Spleen (tissue), 13 donors: ENCODE measurements at places on chromosomes 4 and X. TPM values are rescaled to one million over a fixed set of nuclear protein-coding genes. Genes with fewer than 3 reads are reported as not detected.
A peak's percentile ranks its signal among the peaks of the same experiment; 100 is the strongest.

Gene SPANXN5
- total RNA-seq: not detected

Gene BEX5
- 2.6 TPM for total RNA-seq

Gene SNCA
- total RNA-seq: 6.5 TPM

Gene NBDY
- 33.4 TPM for total RNA-seq

Gene MAGEA12
- total RNA-seq: not detected

Gene LRIT3
- total RNA-seq: 0.94 TPM

Gene MTNR1A
- not detected for total RNA-seq

Gene TEX11
- 1.9 TPM for total RNA-seq

DNA sequence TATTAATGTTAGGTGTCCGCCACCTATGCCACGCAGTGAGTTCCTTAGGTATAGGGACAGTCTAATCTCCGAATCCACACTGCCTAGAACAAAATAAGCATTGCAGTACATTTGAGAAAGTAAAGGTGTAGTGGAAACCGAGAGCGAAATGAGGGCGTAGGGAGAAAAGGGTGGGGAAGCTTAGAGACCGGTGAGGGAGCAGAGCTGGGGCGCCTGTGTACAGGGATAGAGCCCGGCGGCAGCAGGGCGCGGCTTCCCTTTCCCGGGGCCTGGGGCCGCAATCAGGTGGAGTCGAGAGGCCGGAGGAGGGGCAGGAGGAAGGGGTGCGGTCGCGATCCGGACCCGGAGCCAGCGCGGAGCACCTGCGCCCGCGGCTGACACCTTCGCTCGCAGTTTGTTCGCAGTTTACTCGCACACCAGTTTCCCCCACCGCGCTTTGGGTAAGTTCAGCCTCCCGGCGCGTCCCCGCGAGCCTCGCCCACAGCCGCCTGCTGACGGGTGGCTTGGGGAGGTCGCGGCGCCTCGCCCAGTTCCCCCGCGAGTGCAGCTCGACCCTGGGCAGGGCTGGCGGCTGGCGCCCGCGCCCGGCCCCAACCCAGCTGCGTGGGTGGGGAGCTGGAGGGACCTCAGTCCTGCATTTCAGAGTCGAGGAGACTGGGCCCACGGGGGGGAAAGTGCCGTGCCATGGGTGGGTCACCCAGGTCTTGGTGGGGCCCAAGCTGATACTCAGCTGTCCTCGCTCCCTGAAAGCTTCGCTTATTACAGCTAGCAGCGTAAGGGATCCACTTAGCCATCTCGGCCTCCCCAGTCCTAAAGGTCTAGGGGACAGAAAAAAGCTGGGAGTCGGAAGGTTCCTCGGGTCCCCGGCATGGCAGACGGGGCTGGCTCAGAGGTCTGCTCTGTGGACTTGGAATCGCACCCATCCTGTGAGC lies at the start of gene ANXA3:
Gene ANXA3, plus strand, starts transcription at position 351 of the 932 bp plus-strand sequence. CDS start 2,704 bp downstream, outside the sequence.
- peak; percentile 89 for DNase-seq

DNA sequence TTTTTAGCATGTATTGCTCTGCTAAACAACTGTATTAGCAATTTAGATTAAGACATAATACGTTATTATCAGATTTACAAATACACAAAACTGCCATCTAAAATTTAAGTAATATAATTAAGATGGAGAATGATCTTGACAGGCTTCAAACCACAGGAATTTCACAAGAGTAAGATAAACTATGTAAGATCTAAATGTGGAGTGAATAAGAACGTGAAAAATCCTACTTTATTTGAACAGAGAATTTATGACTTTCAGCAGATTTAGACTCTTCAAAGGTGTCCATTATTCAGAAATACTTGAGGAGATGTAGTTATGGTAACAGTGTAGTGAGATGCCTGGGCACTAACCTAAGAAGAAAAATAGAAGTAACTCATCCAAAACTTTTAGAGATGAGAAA lies 73.2 kb downstream of the SLC4A4 start:
- no peak for DNase-seq

GRCh38 chr4:127936974-127937373 lies 28.0 kb downstream of the MFSD8 start:
- no peak for DNase-seq

GRCh38 chr4:156247470-156247869 lies 293.8 kb upstream of the CTSO start:
- no peak for DNase-seq

GRCh38 chr4:189143263-189143952 lies 797.3 kb upstream of the FRG1 start:
- DNase-seq: no peak

DNA sequence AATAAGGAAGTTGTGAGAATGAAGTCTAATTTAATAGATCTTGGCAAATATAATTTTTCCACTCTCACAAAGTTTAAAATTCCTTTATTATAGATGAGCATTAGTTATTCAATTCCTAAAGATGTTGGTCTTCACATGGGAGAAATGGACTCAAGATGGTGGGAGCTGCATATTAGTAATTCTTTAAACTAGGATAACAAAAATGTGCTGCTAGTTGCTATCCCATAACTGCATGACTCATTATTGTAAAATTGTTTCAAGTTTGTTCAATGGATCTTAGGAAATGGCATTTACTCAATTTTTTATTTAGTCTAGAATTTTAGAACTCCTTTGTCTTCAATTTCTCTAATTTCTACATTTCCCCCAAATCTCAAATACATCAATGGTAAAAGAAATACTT lies 155.8 kb downstream of the ATP10D start:
- DNase-seq: no peak

GRCh38 chr4:153140294-153140693 lies 63.9 kb upstream of the TRIM2 start:
- no peak for DNase-seq

- no peak for DNase-seq
Measured at GRCh38 chr4:165861363-165861762, 11.7 kb upstream of the TLL1 start.

DNA sequence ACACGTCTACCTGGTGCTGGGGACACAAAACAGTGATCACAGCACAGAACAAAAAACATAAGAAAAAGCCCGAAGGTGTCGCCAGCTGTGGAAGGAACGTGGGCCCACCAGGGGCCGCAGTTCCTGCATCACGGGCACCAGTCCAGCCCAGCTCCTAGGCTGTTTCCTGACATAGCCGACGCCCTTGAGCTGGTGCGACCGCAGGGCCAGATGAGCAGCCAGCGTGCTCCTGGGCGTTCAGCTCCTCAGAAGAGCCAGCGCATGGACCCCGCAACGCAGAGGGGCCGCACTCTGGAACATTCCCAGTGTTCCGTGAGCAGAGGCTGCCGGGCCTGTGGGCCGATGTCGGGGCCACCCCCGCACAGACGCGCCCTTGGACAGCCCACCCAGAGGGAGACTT lies 44.1 kb downstream of the GAK start:
- no peak for DNase-seq

DNA sequence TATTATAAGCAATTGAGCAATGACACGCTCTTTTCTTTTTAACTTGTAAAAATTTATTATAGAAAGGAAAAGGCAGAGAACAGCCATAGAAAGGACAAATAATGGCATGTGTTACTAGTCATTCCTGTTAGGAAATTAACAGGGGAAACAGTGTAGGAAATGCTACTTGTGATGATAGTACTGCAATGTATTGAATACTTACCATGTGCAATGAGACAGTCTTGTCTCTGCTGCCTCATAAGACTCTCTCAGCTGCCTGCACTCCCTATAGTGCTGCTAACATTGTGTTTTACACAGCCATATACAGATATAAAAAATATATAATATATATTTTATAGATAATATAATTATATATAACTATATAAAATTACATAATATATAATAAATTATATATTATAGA lies 62.3 kb upstream of the SHOX start:
- no peak for DNase-seq

DNA sequence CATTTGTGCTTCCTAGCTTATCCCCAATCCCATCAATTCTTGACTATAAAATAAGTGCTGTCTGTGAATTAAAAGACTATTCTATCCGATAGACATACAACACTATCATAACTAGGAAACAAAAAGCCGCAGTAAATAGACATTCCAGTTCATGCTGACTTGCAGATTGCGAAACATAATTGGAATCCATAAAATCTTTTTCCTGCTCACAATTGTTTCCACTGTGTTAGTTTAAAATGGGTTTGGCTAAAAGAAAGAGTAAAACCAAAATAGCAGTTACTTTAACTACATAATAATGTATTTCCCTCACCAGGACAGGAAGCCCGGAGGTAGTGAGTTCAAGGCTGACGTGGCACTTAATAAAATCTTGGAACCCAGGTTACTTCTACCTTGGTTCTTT lies 17.2 kb downstream of the SMIM31 start:
- DNase-seq: no peak

GRCh38 chr4:118740869-118741268 lies 55.7 kb downstream of the METTL14 start:
- DNase-seq: no peak

DNA sequence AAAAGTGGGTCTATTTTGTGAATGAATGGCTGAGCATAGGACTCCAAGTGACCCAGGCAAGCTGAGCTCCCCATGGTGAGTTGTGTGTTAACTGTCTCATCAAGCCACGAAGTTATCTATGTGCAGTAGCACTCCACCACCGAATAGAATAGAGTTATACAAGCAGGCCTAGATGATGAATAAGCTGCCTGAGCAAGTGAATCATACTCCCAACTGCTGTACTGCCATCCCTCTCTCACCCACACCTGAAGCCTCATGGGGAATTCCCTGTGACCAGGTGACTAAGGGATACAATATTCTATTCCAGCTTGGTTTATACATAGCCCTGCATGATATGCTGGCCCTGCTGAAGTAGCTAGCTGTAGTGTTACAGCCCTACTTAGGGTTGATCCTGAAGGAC lies 38.7 kb downstream of the KDM5C start:
- no peak for DNase-seq

DNA sequence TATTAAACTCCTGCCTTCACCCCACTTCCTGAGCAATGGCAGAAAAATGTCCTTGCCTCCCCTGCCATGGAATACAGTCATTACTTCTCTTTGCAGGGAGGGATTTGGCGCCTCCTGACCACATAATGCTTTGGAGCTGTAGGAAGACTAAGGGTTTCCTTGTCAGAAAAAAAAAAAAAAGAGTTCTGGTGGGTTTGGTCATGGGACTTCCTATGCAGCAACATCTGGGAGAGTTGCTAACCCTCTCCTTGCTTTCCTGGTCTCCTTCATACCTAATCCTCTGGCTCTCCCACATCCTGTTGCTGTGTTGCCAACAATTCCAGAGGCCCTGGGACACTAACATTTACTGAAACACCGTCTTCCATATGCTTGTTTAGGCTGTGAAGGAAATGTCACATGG lies 75.1 kb upstream of the MBNL3 start:
- DNase-seq: no peak

DNA sequence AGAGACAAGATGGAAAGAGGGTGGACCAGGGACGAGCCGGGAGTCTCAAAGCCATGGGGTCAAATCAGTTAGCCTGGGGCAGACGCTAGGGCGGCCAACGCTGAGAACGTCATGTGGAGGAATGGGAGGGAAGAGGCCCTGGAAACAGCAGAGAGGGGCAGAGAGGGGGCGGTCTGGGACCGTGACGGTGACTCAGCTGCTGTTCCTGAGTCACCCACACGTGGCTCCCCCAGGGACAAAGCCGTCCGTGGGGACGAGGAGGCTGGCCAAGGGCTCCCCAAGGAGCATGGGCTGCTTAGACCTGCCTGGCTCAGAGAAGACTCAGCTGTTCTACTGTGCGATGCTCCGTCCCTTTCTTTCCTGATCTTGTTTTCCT lies 108.4 kb upstream of the LRPAP1 start:
- peak; percentile 78 for DNase-seq

GRCh38 chr4:83516042-83516772 lies 19.7 kb upstream of the GPAT3 start:
- DNase-seq: no peak

DNA sequence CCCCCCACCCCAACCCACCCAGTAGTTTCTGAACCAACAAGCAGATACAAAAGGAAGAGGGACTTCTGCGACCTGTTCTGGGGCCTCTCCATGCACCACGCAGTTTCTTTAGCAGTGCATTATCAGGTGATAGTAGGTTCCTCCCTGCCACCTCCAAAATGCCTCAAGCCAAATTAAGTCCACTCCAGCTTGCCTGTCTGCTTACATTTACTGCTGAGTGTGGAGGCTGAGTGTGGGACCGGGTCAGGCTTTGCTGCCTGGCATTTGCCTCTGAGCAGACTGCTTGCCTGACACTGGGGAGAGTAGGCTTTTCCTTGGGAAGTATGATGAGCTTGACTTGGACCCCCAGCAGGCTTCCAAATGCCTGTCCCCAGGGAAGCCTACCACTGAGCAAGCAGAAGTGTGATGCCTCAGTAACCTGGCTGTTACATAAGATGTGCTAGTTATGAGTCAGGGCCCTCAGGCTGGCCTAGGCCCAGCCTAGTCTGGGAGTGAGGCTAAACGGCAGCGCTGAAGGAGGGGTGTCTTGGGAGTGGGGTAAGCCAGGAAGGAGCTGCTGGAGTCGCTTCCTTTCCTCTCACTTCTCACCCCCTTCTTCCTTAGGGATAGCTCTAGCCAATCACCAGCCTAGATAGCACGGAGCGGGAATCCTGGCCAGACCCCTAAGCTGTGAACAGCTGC lies 9.0 kb downstream of the TSC22D3 start:
- no peak for DNase-seq

- DNase-seq: no peak
Measured at GRCh38 chrX:110401135-110401534, 42.5 kb downstream of the RTL9 start.

DNA sequence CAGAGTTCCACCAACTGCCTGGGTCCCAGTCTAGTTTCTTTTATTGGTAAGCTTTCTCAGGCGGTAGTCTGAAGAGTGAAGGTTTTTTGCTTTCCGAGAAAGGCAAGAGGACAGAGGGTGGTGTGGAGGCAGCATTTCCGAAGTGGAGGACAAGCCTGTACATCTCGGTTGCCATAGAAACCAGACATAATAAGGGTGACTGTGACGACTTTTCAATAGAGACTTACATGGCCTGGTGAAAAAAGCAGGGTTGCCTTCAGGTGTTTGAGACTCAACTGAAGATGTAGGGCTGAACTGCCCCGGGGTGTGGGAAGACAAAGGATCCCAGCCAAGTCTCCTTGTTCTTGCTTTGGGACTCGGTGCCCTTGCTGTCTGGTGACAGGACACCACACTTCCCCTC lies 53.6 kb upstream of the RAB40AL start:
- DNase-seq: no peak

GRCh38 chr4:108943371-108943770 lies 180.5 kb upstream of the ETNPPL start:
- no peak for DNase-seq

DNA sequence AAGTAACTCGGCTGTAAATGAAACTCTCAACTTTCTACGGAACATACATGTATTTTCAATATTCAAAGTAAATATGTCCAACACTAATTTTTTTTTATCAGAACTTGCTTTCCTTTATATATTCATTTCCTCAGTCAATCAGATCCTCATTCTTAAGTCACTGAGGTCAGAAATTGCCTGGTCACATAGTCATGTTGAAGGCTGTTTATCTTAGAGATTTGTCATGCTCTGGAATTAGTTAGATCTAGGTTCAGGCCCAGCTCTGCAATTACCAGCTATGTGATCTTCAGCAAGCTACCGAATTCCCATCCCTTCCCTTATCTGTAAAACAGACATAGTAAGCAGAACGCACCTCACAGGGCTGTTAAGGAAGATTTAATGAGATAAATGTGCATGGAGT lies 228.8 kb downstream of the SPCS3 start:
- no peak for DNase-seq

GRCh38 chr4:7642741-7643458 lies 208.2 kb upstream of the PSAPL1 start:
- no peak for DNase-seq
